ENCODE measurements at places on chromosomes 2 and 18.

DNA sequence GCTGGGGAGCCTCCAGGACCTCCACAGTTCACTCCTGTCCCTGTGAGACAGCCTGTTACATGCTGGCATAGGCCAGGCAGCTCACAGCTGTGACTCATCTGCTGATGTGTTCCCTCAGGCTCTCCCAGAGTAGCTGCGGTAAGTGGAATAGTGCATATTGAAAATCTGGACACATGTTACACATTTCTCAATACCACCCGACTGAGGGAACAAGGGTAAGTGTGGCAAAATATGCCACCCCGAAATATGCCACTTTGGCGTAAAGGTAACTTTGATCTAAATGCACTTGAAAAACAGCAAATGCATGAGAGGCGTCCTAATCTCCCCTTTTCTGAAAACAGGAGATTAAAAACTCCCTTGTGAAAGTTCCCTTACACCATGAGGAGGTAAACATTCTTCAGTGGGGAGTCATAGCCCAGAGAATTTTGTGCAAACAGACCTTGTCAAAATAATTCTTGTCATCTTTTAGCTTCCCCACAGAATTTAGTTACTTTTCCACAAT, 557.9 kb downstream of the CCDC85A start:
- no peak for DNase-seq

DNA sequence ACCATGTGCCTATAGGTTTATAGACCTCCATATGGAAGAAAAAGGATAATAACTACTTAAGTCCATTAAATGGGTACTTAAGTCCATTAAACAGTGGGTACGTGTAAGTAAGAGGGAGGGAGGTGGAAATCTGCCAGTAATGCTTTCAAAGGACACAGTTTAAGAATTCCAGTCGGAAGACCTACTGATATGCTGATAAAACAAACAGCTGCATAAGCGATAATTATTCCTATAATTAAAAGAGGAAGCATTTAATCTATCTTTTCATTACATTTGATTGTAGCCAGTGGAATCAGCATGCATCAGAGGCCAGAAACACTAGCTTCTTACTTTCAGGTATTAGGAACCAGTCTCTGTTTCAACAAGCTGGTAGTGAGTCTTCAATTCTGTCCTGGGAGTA, 96.4 kb upstream of the DDX18 start:
- DNase-seq = no peak

DNA sequence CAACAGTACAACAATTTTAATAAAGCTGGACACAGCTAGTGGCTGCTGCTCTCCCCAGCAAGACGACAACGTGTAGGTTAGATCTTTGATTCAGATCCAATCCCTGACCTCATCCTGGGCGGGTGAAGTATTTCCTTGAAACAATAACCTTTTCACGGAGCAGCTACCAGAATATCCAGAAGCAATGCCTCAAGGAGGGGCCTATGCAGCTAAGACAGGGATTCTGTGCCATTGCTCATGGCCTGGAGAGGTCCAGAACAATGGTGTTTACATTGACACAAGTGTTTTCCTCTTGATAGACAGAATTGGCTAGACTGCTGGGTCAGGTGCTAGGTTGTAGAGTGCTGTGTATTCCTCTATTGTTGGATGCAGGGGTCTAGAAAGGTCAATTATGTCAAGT, 520.1 kb downstream of the BCL11A start:
- DNase-seq = no peak

- no peak for DNase-seq
Measured at GRCh38 chr2:217989221-217989948, 13.4 kb downstream of the TNS1 start.

GRCh38 chr18:48670751-48671560, 132.1 kb downstream of the CTIF start:
- no peak for DNase-seq

GRCh38 chr2:134119713-134120405, 134.0 kb upstream of the MGAT5 start:
- no peak for DNase-seq

Data from activated CD8-positive, alpha-beta memory T cell treated with anti-CD3 and anti-CD28 coated beads for 1 hour (primary cell).